Non-pigmented ciliary epithelial cell (primary cell): ENCODE measurements at places on chromosomes 1 and 21.

GRCh38 chr1:2145946-2146835, 48.4 kb downstream of the FAAP20 start:
- no peak for DNase-seq

DNA sequence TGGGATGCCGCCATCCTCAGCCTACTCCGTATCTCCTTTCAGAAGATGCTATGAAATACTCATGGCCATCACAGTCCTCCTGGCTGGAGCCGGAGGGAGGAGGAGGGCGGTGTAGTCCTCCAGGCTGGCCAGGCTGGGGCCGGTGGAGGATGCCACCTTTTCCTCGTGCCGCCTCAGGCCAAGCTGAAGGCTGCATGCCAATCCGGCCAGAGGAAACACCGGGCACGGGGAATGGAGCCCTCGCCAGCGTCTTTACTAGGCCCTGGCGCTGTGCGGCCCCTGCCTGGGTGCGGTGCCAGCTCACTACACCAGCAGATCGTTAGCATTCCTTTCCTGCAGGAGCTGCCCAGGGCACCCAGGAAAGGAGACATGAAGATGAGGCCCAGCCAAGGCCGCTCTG, 70.1 kb downstream of the CASZ1 start:
- no peak for DNase-seq

- no peak for DNase-seq
Measured at GRCh38 chr1:22105611-22106207, 37.2 kb downstream of the WNT4 start.

DNA sequence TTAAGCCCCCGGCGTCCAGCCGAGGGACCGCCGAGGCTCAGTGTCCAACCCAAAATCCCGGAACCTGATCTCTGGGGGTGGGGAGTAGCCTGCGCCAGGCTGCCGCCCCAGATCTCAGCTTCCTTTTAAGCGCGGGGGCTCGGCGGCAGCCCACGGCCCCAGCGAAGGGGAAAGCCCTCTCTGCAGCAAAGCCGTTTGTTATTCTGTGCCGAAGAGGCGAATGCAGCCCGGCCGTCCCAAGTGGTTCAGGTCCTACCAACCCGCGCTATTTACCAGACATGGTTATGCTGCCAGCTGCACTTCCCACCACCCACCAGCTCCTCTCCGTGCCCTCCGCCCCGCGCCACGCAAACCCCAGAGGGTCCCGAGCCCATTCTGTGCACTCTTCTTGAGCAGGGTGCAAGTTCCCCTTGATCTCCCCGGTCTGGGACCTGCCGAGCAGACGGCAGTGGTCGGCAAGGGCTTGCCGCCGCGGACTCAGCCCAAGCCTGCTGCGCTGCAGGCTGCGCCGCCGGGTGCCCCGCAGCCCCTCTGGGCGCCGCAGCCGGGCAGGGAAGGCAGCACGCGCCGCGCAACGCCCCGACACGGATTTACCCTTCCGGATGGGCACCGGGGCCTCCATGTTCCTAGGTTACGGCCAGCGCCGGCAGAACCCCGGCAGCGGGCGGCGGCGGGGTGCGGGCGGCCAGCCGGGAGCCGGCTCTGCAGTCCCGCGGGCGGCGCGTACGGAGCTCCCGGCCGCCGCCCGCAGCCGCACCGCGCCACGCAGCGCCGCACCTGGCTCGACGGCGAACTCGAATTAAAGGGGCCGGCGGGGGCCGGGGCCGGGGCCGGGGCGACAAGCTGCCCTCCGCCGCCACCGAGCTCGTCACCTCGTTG, 738 bp upstream of the KCNA2 start:
- DNase-seq: no peak

- DNase-seq: no peak
Measured at GRCh38 chr1:39258146-39258924, 53.8 kb downstream of the MACF1 start.

DNA sequence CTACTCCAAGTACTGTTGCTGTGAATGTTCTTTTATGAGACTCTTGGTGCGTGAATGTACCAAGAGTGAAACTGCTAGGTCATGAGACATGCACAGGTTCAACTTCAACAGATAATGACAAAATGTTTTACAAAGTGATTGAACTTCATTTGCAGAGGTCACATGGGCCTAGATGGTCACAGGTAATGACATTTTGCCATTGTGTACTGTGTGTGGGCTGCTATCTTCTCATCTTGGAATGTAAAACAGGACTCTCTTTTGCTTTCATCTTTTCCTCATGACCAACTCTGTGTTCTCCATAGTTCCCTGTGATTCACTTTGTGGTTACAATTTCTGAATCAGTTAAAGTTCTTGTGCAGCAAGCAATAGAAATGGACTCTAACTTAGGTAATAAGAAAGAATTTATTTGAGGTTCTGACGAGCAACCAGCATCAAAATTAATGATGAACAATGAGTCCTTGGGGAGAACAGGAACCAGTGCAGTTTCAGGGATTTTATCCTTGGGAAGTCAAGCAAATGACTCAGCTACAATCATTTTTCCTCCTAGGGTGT, 16.2 kb upstream of the TSNAX start:
- peak; percentile 63 for DNase-seq

- DNase-seq: no peak
Measured at GRCh38 chr1:61315011-61315410, 232.7 kb downstream of the NFIA start.

DNA sequence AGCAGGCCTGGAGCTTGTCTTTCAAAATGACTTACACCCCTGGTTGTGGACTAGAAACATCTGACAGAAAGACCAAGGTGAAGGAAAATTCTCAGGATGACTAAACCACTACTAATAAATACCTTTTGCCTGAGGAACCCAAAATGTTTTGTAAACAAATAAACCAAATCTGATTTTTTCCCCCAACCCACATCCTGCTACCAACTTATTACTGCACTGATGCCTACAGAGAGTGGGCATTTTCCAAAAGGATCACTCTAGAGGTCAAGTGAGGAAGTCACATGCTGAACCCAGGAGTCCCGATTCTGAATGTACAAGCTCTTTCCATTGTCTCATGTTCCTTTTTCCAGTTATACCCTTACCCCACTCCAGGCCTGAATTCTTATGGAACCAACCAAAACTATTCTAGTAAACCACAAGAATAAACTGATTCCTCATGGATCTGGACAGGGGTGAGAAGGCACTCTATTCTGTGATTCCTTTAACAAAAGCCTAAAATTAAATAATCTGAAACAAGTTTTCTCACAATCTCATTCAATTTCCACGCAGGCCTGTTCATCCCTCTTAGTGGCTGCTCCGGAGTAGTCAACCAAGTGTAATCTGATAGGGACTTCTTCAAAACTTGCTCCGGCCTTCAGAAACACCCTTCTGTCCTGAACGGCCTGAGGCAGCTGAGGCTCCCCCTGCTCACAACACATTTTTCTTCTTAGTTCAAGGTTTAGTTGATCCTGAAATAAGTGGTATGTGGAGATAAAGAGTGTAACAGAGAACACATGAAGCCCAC, 1.4 kb downstream of the PI4KB start:
- DNase-seq: no peak

DNA sequence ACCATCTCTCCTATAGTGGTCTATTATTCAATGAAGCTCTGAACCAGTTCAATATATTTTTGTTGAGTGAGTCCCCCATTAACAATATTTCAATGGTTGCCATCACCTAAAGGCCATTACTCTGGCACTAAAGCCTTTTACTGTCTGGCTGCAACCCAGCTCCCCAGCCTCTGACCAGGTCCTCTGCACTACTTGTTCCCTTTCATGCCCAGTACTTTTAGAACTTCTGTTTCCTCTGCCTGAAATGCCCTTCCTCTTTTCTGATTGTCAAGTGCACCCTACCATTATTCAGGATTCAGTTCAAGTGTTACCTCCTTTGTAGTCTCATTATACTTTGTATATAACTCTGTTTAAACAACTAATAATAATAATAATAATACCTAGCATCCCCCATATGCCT, 30.4 kb upstream of the ZFYVE9 start:
- DNase-seq: no peak

- DNase-seq: no peak
Measured at GRCh38 chr1:25990702-25991395, 7.0 kb downstream of the PAFAH2 start.

- no peak for DNase-seq
Measured at GRCh38 chr1:80722611-80723010, 1078.1 kb upstream of the ADGRL2 start.

- DNase-seq: no peak
Measured at GRCh38 chr1:112672842-112673241, 1.6 kb upstream of the MOV10 start.

DNA sequence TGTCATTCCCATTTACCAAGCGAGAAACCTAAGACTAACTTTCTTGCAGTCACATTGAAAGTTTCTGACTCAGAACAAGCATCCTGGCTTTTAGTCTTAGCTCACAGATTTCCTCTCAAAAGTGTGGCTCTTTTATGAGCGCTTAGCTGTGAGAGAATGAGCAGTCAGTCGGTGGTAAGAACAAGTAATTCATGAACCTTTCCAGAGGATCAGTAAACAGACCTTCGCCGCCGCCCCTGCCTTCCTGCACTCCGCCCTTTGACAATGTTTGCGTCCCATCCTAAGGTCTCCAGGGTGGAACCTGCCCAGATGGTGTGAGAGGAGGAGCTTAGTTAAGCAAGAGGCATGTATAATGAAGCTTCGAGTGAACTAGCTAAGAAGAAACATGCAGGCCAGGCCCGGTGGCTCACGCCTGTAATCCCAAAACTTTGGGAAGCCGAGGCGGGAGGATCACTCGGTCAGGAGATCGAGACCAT, 142.4 kb downstream of the GLUL start:
- DNase-seq: no peak

GRCh38 chr1:2411801-2412394, 466 bp downstream of the PEX10 start:
- no peak for DNase-seq

GRCh38 chr1:80462006-80462405, 1338.7 kb upstream of the ADGRL2 start:
- no peak for DNase-seq

DNA sequence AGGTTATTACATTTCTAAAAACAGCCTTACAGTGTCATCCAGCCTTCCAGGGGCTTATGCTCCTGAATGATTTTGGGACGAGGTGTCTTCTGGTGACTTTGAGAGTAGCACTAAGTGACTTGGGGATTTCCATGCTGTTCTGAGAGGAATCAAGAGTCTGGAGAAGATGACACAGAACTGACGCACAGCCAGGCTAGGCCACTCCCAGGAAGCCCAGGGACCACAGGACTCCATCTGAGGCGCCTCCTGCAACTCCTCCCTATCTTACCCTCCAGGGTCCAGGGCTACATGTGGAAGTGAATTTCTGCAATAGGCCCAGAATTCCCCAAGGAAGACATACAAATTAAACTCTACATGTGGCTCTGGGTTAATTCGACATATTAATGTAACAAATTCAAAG, 92.5 kb downstream of the SLC25A24 start:
- DNase-seq: peak; percentile 37
